Glutamatergic neuron (in vitro differentiated cells): ENCODE measurements at places on chromosomes 3 and 15.

DNA sequence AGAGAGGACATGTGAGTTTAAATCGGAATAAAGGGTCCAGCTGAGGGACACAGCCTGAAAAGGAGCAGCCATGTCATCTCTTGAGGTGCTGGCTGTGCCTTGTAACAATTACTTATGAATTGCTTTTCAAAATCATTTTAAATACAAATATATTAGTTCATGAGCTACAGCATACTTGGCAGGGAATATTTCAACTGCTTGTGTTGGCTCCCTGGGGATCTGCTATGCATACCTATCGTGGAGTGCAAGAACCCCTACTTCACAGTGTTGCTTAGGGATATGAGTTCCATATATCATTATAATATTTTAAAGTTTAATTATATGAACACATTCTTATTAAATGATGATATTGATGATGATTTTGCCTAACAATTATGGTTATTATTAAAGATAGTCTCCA, 19.1 kb upstream of the P2RY14 start:
- no peak for DNase-seq

DNA sequence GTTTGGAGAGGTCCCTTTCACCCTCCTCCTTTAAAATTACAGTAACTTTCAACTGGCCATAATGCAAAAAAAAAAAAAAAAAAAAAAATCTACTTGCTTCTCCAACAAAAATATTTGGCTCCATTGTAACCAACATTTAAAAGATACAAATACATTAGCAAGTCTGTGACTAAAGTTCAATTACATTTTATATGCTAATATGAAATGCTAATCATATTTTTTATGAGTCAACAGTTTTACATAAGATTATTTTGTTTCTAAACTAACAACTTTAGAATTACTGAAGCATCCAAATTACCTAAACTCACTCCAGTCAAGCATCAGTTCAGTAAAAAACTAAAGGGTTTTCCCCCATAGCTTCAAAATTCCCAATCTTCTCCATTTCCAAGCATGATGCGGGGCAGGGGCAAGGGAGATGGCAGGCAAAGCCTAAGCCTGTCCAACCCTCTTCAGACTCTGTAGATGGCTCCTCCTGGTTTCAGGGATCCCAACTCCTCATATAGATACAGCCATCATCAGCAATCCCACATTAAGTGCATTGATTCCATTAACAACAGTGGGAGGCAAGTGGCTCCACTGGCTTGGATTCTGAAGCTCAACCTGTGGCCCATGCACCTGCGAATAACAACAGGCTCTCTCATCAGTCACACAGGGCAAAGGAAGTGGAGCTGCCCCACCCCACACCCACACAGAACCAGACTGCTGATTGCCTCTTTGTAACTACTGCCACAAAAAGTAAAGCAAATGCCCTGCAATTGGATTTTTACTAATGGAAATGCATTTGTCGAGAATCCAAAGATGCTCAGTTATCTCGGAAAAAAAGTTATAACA, 15.0 kb downstream of the SFMBT1 start:
- no peak for DNase-seq

- DNase-seq: no peak
These were observed 40.4 kb downstream of the LYSMD4 start for GRCh38 chr15:99692825-99693224.

GRCh38 chr15:101203607-101204189, 48.1 kb downstream of the CHSY1 start:
- DNase-seq: no peak

- DNase-seq: no peak
These were observed 70.0 kb upstream of the HEG1 start for GRCh38 chr3:125125821-125126245.
